Thoracic aorta (tissue), 2 donors: ENCODE measurements at places on chromosomes 4 and X.

DNA sequence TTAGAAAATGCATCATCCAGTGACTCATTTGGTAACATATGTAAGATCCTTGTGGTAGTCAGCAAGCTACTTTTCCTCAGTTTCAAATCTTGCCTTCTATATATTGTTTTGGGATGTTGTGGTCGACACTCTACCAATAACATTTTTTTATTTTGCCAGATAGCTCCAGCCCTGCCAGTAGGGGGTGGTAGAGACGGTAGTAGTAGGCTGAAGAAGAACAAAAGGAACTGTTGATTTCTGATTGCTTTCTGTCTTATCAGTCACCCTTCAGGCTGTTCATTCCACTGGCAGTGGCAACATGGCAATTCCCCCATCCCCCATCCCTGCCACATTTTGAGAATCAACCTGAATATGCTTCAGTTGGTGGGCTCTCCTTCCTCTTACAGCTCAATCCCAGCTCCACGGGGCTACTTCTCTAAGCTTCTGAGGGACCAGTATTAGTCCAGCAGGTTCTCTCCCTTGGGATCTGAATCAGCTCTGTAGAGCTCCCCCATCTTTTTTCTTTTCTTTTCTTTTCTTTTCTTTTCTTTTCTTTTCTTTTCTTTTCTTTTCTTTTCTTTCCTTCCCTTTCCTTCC is 171.5 kb upstream of the VEGFC start:
- no peak for DNase-seq

DNA sequence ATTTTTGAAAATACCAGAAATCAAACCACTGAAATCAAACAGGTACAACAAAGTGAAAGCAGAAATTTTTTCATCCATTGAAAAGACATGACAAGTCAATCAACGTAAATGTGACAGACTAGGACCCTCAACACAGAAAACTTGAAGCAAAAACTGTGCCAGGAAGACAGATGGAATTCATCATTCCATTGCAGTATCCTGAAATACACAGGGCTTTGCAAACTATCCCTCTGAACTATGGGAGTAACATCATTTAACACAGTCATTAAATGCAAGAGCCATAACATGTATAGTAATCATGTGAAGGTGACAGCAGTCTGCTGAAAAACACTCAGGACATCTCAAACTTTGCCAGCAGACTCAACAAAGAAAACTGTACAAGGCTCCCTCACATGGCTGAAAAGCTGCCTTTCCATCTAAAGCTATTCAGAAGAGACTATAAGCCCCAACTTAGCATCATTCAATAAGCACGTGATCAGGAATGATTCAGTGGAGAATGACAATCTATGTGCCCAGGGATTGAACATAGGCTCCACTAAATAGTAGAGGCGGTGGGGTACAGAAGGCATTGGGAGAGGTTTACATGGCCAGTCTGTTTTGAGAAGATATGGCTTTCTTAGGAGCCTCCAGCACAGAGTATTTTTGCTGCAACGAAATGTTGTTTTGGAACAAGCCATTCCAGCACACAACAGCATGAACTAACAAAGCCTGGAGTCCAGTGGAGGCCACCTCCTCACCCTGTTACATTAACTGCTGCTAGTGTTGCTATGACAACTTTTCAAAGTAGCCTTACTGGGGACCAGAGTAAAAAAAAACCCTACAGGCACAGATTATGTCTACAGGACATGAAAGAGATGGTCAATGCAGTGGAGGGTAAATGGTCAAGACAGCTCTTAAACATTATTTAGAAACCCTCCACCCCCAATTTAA is 274.5 kb upstream of the NOCT start:
- DNase-seq, result no peak

DNA sequence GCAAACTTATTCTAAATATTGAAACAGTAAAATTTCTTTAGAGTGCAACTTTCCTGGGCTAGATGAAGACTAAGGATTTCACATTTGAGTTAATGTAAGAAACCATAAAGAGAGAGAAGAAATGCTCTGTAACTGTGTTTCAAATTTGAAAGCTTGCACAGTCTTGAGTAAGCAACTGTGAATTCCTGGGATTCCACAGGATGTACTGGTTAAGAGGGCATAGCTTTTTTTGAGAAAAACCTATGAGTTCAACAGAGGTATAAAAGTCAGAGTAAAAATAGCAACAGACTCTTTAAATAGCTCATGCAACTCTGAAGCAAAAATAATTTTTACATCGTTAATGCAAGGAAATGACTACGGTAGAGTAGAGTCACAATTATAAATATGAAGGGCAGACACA is 25.5 kb downstream of the ZNF330 start:
- no peak for DNase-seq

DNA sequence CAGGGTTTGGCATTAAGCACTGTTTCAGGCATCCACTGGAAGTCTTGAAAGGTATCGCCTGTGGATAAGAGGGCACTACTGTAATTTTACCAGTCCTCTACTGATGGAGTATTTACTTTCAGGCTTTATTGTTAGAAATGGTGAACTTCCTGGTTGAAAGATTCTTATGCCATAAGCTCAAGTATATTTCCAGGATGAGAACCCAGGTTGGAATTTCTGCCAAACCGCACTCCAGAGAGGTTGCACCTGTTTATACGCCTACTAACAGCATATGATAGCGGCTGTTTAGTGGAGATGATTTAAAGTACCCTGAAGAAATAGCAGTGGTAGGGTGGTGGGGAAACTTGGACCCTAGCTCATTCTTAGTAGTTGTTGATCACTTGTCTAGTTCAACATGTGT is 9.9 kb downstream of the FNIP2 start:
- no peak for DNase-seq
